ENCODE measurements at places on chromosomes 12 and 14.

GRCh38 chr14:77498984-77499527 lies 440 bp upstream of the ISM2 start:
- DNase-seq = no peak

DNA sequence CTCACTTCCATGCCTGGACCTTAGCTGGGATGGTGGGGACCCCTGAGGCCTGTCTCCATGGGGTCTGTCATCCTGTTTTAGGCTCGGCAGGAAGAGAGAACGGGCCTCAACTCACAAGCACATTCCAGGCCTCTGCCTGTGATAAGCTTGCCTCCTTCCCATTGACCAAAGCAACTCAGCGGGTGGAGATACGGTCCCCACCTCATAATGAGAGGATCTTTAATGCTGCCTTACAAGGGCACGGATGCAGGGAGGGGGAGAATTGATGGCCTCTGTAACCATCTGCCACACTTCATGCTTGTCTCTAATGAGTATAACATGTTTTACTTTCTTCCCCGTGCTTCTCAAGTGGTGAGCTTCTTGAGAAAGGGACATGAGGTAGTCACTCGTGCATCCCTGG lies 50.0 kb downstream of the GLT1D1 start:
- no peak for DNase-seq

DNA sequence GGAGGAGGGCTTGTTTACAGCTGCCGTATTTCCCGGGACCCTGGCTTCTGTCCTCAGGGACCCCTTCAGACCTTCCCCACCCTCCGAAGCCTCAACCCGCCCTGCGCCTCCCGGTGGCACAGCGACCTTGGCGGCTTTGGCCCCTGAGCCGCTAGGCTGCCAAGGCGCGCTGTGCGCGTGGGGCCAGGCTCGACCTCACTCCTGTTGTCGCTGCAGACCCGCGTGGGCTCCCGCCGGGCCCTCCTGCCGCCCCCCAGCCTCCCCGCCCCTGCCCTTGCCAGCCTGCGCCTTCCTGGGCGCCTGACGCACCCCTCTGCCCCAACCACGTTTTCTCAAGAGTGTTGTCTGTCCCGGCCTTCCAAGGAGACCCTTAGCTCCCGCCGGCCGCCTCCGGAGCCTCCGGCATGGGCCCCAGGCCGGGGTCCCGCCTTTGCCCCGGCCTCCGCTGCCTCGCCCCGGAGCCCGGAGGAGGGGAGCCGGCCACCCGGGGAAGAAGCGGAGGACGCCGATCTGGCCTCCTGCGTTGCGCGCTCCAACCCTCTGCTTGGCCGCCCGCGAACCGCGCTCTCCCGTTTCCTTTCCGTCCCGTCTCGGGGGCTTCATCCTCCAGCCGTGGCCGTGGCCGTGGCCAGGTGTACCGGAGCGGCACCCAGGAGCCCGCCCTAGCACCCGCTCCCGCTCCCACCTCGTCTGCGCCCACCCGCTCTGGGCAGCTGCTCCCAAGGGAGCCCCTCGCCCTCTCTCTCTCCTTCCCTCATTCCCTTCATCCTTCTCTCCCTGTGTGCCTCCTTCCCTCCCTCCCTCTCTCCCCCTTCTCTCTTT lies 19.9 kb downstream of the PPP2R5C start:
- peak; percentile 30 for DNase-seq

DNA sequence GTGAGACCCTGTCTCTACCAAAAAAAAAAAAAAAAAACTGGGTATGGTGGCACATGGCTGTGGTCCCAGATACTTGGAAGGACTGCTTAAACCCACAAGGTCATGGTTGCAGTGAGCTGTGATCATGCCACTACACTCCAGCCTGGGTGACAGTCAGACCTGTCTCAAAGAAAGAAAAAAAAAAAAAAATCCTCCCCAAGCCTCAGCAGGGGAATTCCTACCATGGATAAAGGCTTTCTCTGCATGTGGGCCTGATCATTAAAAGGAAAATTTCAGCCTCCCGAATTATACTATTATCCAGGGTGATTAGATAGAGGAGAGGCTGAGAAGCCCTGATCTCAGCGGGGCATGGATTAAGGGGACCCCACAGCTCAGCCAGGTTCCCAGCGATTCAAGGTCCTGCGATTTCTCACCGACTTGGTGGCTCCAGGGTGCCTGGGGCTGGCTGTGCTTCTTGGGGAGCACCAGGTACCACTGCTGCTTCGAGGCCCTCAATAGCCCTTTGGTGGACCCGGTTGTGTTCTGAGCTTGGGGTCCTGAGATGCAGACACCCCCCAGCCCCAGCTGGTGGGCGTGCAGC lies 5.6 kb downstream of the SH2B3 start:
- no peak for DNase-seq

DNA sequence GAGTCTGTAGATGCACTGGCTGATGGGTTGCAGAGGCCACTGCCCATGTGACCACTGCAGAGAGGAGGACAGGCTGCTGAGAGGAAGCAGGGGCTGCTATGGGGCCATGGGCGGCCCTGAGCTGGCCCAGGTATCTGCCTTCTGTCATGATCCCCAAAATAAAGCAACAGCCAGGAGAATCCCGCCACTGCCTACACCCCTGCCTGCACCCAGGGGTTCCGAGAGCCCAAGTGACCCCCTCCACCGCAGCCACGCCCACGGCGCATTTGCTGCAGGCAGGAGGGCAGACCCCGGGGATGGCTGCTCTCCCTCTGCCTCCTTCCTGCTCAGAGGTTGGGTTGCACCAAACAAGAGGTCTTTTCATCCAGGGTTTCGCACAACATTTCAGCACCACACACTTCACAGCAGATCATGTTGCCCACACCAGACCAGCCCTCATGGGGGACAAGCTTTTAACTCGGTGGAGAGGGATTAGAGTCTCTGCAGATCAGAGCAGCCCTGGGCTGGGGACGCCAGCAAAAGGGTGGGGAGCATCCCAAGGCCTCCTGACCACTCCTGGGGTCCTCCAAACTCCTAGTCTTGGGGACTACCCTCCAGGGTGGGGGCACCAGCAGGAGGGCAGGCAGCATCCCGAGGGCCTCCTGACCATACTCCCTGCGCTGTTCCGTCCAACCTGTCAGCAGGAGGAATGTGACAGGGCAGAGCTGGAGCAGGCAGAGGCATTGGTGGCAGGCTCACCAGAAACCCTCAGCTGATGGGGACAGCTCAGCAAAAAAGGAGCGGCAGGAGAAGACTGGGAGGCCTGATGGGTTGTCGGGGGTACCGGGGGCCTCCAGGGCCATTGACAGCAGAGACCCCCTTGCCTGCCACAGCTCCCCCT lies 14.1 kb downstream of the CCDC85C start:
- DNase-seq = no peak

GRCh38 chr14:33678005-33678404 lies 272.9 kb downstream of the EGLN3 start:
- no peak for DNase-seq

- DNase-seq = no peak
Observed at GRCh38 chr14:81273961-81274575, 53.3 kb upstream of the GTF2A1 start.

GRCh38 chr12:25926536-25926935 lies 31.9 kb upstream of the RASSF8 start:
- no peak for DNase-seq

- no peak for DNase-seq
Observed at GRCh38 chr14:23129759-23130316, 10.8 kb upstream of the CEBPE start.

DNA sequence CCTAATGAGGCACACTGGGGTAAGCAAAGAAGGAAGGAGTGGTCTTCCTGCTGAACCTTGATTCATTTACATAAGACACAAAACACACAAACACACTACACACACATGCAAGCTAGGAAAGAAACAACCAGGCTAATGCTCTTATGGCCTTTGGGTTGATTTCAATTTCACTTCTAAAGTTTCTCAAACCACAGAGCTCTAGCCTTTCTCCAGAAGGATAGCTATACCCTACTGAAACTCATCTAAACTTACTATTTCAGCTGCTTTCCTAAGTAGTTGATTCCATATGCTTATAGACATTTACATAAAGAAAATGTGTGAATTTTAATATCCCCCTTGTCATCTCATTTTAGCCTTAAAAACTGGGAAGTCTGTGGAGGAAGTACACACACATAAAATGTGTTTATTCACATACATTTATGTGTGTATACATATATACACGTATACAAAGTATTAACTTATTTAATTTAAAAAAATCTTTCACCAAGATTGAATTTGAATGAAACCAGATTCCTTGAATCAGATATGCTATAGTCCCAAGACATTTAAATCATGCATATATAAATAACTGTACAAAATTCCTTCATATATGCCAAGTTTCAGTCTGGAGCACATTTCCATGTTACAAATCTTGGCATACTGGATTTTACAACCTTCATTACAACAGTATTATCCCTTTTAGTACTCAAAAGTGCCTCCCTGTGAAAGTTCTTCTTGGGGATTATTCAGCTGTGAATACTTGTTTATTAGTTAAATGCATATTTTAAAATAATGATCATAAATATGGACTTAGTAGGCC lies 231.8 kb upstream of the NPAS3 start:
- no peak for DNase-seq

- DNase-seq = no peak
Observed at GRCh38 chr12:50600364-50600763, 95.6 kb downstream of the DIP2B start.

DNA sequence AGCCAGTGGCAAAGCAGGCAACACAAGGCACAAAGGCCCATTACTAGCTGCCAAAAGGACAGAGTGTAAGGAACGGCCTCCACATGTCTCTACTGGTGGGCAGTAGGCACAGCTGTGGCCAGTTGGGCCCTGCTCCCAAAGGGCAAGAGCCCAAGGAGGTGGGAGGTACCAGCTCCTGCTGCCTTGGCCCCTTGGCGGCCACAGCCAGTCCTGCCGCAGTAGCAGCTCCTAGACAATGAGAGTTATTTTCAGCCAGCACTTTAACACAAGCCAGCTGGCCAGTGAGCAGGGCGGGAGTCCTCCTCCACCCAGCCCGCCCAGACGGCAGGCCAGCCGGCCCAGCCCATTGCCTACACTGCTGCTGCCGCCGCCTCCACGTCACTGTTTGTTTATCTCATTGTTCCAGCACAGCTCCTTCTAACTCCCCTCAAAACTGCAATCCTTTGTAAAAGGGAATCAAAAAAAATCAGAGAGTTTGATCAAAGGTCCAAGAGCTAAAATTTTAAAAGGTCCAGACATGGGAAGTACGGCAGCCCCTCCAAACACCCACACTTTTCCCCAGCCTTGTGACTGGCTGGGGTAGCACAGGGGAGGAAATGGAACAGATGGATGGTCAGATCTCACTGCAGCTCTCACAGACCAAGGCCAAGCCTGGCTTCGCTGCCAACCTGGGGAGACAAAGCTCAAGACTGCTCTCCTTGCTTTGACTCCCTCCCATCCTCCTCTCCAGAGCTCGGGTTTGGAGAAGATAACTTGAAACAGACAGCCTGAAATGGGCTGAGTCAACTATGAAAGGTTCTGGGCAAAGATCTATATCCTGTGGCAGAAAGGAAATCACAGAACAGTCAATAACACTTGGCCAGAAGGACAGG lies 33.5 kb downstream of the FMNL3 start:
- DNase-seq = no peak

DNA sequence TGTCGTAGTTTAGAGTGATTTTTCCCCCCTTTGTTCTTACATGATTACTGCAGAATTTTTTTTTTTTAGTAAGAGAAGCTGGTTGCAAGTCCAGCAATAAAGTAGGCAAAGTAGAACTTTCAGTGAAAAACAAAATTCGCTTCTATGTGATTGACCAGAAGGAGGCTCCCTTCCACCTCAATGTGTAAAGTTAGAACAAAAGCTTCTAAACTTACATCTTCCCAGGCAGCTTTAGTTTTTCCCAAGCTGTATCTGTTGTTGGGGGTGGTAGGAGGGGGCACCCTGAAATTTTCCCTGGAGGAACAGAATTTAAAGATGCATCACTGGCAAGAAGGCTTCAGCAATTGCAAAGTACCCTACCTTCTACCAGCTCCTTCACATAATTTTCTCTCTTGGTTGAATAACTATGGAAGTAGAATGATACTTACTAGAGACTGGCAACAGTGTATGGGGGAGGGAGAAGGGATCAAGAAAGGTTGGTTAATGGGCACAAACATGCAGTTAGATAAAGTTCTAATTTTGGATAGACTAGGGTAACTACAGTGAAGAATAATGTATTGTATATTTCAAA lies 87.3 kb upstream of the E2F7 start:
- DNase-seq = no peak

- DNase-seq = no peak
Observed at GRCh38 chr12:122729583-122730214, 945 bp downstream of the HCAR1 start.

DNA sequence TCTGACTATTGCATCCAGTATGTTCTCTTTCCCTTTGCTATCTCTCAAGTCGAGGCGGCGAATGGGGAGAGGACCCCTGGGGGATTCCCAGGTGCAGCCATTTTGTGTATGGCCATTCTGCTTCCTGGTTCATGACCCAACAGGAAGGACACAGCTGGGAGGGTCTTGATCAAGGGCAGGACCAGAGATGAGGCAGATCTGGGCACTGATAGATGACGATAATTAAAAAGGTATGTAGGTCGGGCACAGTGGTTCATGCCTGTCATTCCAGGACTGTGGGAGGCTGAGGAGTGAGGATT lies 73.9 kb downstream of the EID3 start:
- DNase-seq = no peak

- DNase-seq = no peak
Observed at GRCh38 chr12:68521321-68521839, 89.3 kb upstream of the RAP1B start.

- DNase-seq = no peak
Observed at GRCh38 chr12:96886998-96887677, 19.9 kb upstream of the NEDD1 start.

DNA sequence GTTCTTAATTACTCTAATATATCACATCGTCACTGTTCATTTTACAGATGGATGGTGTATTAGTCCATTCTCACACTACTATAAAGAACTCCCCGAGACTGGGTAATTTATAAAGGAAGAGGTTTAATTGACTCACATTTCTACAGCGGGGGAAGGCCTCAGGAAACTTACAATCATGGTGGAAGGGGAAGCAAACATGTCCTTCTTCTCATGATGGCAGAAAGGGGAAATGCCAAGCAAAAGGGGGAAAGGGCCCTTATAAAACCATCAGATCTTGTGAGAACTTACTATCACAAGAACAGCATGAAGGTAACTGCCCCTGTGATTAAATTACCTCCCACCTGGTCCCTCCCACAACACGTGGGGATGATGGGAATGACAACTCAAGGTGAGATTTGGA lies 6.5 kb downstream of the TMBIM4 start:
- DNase-seq = no peak

- DNase-seq = no peak
Observed at GRCh38 chr12:121911824-121912585, 6.4 kb upstream of the CFAP251 start.

DNA sequence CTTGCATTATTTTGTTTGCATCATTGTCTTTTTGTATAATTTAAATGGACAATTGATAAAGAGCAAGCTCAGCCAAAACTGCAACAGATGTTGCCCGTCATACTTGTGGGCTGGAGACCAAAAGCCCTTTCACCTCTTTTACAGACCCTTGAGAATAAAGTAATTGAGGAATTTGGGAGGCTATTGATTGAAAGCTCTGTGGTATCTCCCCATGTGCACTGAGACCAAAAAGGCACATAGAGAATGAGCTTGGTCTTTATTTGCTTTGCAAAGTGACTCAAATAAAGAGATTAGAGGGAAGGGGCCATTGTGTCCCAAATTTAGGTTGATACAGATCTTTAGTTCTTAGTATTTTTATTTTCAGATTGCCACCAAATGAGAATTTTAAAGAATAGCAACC lies 617.6 kb downstream of the TRHDE start:
- no peak for DNase-seq
